B cell (primary cell): ENCODE measurements at places on chromosomes 4 and X. TPM values are rescaled to one million over a fixed set of nuclear protein-coding genes. Genes with fewer than 3 reads are reported as not detected.

DNA sequence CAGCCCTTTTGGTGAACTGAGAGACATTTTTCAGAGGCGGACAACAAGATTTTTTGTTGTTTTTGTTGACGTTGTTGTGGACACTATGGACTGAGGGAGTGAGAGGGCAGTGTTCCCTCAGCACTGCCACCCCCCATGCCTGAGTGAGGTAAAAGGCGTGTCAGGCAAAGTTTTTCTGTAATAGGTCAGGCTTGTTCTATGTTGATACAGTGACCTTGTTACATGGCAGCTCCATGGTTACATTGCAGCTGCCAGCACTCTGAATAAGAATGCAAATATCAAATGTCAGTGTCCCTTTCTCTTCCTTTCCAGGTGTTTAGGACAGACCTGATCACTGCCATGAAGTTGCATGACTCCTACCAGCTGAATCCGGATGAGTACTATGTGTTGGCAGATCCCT lies 36.6 kb downstream of the JADE1 start:
- no peak overlapping the region for H3K27ac ChIP-seq
- H3K36me3 ChIP-seq, result peaks cover 3% of the 10 kb centered on the region
- no peaks in the 10 kb centered on the region for H3K4me1 ChIP-seq
- no peaks in the 10 kb centered on the region for H3K27me3 ChIP-seq
- no peak overlapping the region for H3K4me3 ChIP-seq
- no peak for DNase-seq

- no peaks in the 10 kb centered on the region for H3K4me1 ChIP-seq
- no peak overlapping the region for H3K4me3 ChIP-seq
- no peaks in the 10 kb centered on the region for H3K36me3 ChIP-seq
- no peak for DNase-seq
- H3K27ac ChIP-seq, result no peak overlapping the region
- no peaks in the 10 kb centered on the region for H3K27me3 ChIP-seq
Observed at GRCh38 chr4:176833400-176834175, 40.9 kb upstream of the VEGFC start.

GRCh38 chr4:20625426-20625825 lies 74.8 kb upstream of the PACRGL start:
- no peaks in the 10 kb centered on the region for H3K36me3 ChIP-seq
- H3K4me1 ChIP-seq, result no peaks in the 10 kb centered on the region
- H3K4me3 ChIP-seq, result no peak overlapping the region
- DNase-seq, result no peak
- H3K27me3 ChIP-seq, result no peaks in the 10 kb centered on the region
- H3K27ac ChIP-seq, result no peak overlapping the region

DNA sequence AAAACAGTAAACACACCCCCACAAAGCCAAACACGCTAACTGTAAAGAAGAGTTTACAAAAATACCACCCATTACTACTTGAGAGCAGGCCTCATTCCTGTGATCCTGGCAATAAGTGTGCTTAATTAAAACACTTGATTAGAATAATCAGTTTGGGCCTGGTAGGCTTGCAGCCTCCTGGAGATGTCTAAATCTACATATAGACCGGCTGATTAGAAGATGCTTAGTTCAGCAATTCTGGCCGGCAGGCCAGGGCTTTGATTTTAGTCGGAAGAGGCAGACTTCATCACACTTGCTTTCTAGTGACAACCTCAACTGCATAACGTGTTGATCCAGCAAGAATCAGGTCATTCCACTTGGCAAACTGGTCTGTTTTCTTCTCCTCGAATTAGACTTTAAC lies 114.0 kb downstream of the DCTD start:
- no peaks in the 10 kb centered on the region for H3K36me3 ChIP-seq
- no peak overlapping the region for H3K4me3 ChIP-seq
- peaks cover 11% of the 10 kb centered on the region for H3K4me1 ChIP-seq
- H3K27ac ChIP-seq, result no peak overlapping the region

GRCh38 chr4:169485791-169486742 lies 126.3 kb downstream of the NEK1 start:
- no peak overlapping the region for H3K27ac ChIP-seq
- no peaks in the 10 kb centered on the region for H3K36me3 ChIP-seq
- no peaks in the 10 kb centered on the region for H3K27me3 ChIP-seq
- no peak overlapping the region for H3K4me3 ChIP-seq
- peak; percentile 57 for DNase-seq
- no peaks in the 10 kb centered on the region for H3K4me1 ChIP-seq

DNA sequence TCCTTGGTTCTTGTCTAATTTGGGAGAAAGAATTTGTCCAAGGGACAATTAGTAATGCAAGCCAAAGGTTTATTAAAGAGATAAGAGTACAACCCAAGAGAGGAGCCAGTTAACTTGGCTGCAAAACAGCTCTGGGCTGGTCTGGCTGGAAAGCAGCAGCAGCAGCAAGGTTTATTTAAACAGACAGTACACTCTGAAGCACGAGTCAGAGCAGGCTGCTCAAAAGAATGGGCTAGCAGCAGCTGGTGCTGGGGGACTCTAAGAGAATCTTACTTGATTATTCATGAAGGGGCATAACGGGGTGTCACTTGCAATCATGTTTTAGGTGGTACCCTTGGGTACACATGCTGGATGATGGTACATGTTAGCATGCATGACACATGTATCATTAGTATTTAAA lies 17.1 kb upstream of the CT47C1 start:
- H3K4me1 ChIP-seq, result no peaks in the 10 kb centered on the region
- DNase-seq, result no peak
- no peak overlapping the region for H3K4me3 ChIP-seq
- H3K27ac ChIP-seq, result no peak overlapping the region
- no peaks in the 10 kb centered on the region for H3K27me3 ChIP-seq
- no peaks in the 10 kb centered on the region for H3K36me3 ChIP-seq

- H3K27me3 ChIP-seq, result no peaks in the 10 kb centered on the region
- H3K4me3 ChIP-seq, result no peak overlapping the region
- H3K36me3 ChIP-seq, result no peaks in the 10 kb centered on the region
- H3K4me1 ChIP-seq, result no peaks in the 10 kb centered on the region
- H3K27ac ChIP-seq, result no peak overlapping the region
Observed at GRCh38 chr4:7424553-7425111, 10.1 kb downstream of the PSAPL1 start.

The ADH1A gene
- not detected in 2 replicates for polyA plus RNA-seq

The CXorf65 gene
- 24.8 and 49.6 TPM in 2 replicates for polyA plus RNA-seq

The MTMR8 gene
- 0.99 and 1.8 TPM in 2 replicates for polyA plus RNA-seq
